ENCODE measurements at places on chromosomes 12 and 14. TPM values are rescaled to one million over a fixed set of nuclear protein-coding genes. Genes with fewer than 3 reads are reported as not detected.

Gene EML5
- 3.8 TPM for total RNA-seq

Gene RNF41
- total RNA-seq: 34.3 TPM

Gene ADAM21
- not detected for total RNA-seq

Gene BHLHE41
- 0.10 TPM for total RNA-seq

Gene MAP1LC3B2
- total RNA-seq: 1.9 TPM

Gene MYBPC1
- not detected for total RNA-seq
